ENCODE measurements at places on chromosomes 4 and X. TPM values are rescaled to one million over a fixed set of nuclear protein-coding genes. Genes with fewer than 3 reads are reported as not detected.

DNA sequence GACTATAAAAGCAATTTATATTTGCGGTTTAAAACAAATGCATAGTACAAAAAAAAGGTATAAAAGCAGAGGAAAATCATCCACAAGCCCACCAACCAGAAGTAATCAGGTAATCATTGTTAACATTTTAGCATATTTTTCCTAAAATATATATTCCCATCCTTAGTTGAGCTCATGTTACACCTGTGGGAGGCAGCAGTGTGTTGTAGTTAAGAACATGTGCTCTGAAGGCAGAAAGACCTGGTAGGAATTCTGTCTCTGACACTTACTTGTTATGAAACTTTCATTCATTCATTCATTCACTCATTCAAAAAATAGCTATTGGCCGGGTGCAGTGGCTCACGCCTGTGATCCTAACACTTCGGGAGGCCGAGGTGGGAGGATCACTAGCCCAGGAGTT is 15.4 kb upstream of the CDKL5 start:
- H3K27me3 ChIP-seq, result no peaks in the 10 kb centered on the region
- no peaks in the 10 kb centered on the region for H3K4me1 ChIP-seq
- DNase-seq, result no peak
- no peaks in the 10 kb centered on the region for H3K36me3 ChIP-seq
- no peak overlapping the region for H3K4me3 ChIP-seq

GRCh38 chrX:10759141-10759799 is 138.9 kb upstream of the MID1 start:
- H3K4me3 ChIP-seq, result no peak overlapping the region
- no peak for DNase-seq
- H3K27me3 ChIP-seq, result no peaks in the 10 kb centered on the region
- no peak overlapping the region for H3K27ac ChIP-seq
- H3K4me1 ChIP-seq, result no peaks in the 10 kb centered on the region

DNA sequence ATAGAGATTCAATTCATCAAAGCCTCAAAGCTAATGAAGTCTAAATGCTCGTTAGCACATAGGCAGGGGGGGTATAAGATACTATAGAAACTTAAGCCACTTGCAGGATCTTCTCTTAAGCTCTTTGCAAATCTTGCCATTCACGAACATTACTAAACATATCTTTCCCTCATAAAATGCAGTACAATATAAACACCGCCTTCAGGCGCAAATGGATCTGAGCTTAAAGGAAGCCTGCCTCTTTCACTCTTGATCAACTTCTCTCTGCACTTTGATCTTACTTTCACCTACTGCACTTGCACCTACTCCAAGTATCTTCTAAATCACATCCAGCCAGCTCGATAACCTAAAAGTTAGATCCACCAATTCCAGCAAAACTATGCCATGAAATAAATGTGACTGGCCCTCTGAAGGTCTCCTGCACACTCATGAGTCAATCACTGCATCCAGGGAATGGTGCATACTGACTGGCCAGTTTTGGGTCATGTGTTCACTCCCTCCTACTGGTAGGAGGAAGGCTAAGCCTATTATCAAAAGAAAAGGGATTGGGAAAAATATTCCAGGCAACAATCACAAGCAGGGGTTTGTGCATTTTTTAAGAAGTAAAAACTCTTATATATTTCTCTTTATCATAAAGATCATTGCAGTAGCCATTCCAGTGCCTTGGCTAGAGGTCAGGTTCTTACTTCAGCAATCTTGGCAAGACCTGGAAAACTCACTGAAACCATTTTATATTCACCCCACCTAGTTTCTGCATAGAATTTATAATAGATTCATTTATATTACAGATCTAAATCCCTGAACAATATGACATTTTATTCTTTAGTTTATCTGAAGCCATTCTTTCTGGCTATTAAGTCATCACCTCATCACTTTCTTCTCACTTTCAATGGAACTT is 222.0 kb downstream of the PPP3CA start:
- no peaks in the 10 kb centered on the region for H3K27me3 ChIP-seq
- no peak overlapping the region for H3K27ac ChIP-seq
- peaks cover 29% of the 10 kb centered on the region for H3K4me1 ChIP-seq
- H3K4me3 ChIP-seq, result no peak overlapping the region

The UGT2A2 gene
- not detected for total RNA-seq

All from vagina (tissue), 2 donors.